ENCODE measurements at places on chromosomes 5 and 9. TPM values are rescaled to one million over a fixed set of nuclear protein-coding genes. Genes with fewer than 3 reads are reported as not detected.

GRCh38 chr9:84277646-84278045, 62.9 kb downstream of the SLC28A3 start:
- DNase-seq: no peak

- DNase-seq: no peak
These were observed 21.2 kb downstream of the ABLIM3 start for GRCh38 chr5:149162401-149163084.

DNA sequence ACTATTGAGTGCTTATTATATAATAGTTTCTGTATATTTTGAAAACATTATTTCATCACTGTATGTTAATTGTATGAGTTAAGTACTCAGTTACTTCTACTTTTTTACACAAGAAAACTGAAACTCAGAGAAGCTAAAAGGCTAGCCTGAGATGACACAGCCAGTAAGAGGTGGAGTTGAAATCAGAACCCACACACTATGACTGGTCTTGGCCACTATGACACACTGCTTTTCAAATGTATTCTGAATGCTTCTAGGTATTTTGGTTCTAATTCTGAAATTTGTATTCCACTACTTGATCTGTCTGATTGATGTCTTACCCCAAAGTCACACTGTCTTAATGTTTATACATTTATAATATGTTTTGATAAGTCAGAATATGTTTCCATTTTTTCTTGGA, 181.8 kb downstream of the ZDHHC21 start:
- no peak for DNase-seq

GRCh38 chr9:20564650-20565049, 57.6 kb downstream of the MLLT3 start:
- DNase-seq: no peak

- no peak for DNase-seq
These were observed 18.1 kb downstream of the LRRC70 start for GRCh38 chr5:62596691-62597090.

DNA sequence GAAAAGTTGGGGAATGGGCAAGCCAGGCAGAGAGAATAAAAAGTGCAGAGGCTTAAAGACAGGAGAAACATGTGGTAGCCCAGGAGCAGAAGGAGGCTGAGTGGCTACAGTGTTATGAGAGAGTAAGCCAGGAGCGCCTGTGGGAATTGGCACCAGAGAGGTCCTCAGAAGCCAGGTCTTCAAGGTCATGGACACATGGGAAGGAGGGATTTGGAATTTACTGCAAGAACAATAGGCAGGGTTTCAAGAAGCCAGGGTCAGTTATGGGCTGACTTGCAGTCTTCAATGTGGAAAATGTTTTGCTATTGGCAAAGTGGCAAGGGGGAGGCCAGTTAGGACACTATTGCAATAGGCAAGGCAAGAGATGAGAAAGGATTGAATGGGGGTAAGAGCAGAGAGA, 29.3 kb downstream of the ERAP1 start:
- no peak for DNase-seq

- DNase-seq: no peak
These were observed 211.6 kb downstream of the SLIT3 start for GRCh38 chr5:169089343-169089742.

DNA sequence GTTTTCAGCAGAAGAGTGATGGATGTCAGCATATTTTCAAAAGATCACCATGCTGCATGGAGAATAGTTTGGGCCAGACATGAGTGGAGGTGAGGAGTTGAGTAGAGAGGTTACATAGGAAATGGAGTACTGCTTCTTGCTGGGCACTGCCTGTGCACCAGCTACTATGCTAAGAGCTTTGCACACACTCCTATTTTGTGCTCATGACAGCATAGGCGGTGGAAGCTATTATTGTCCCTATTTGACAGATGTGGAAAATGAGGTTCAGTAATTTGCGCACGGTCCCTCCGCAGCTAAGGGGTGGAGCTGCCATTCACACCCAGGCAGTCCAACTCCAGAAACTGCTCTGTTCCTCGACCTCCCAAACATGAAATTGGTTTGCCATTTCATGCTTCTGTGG, 67.8 kb downstream of the ENTREP1 start:
- no peak for DNase-seq

- DNase-seq: no peak
These were observed 53.9 kb upstream of the C9orf72 start for GRCh38 chr9:27627188-27627564.

GRCh38 chr5:149445739-149446369, 66.8 kb upstream of the IL17B start:
- no peak for DNase-seq

- no peak for DNase-seq
These were observed 358.6 kb downstream of the MSX2 start for GRCh38 chr5:175082866-175083590.

DNA sequence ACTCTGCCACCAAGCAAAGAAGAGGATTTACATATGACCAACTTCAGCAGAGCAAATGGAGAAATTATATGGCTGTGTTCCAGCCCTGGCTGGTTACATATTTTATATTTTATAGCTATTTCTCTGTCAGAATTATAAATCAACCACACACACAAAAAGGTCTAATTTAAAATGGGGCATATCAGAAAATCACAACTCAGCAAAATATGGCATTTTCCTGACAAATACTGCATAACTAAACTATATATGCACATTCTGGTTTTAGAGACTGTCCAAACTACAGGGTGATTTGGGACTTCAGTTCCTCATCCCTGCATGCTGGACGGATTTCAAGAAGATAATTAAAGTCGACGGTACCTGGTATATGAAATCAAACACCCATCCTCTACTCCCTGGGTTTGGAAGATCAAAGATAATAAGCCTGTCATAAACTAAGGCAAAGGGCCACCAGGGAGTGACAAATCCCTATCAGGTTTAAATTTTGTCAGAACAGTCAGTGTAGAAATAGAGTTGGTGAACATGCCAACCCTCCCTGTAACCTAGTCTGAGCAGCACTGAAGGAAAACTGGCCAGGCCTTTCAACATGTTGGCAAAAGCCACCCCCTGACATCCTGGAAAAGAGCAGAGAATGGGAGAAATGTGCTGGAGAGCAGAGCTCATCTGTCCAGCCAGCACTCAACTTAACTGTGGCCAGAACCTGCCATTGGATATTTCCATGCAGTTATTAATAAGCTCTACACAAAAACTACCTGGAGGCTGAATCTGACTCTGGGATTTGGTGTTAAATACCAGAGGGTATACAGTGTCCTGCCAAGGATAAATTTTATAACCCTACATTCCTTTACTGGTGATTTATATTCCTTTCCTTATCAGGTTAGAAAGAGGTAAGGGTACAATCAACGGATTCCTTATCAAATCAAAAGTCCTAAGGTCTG, 235.7 kb downstream of the ENC1 start:
- DNase-seq: no peak

Gene ANKRD34B
- 2.8 TPM for total RNA-seq

Gene LCN9
- total RNA-seq: not detected

Gene CANX
- total RNA-seq: 577 TPM

Gene PHF24
- total RNA-seq: 0.58 TPM
